Activated T-cell treated with anti-CD3 and anti-CD28 coated beads for 48 hours (primary cell): ENCODE measurements at places on chromosomes 13 and 19.

GRCh38 chr13:35747594-35747993, 271.1 kb upstream of the MAB21L1 start:
- no peak for DNase-seq

DNA sequence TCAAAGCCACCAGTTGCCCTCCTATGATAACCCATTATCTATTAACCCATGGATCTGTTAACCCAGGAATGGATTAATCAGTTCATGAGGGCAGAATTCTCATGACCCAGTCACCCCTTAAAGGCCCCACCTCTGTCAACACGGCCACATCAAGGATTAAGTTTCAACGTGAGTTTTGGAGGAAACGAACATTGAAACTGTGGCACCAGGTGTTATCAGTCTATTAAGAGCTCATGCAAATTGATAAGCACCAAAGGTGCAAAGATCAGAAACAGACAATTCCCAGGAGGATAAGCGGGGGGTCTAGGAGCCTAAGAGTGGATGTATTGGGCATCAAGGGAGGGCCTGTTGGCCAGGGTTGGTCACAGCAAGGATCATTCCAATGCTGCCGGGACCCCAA, 19.9 kb upstream of the ELAVL1 start:
- DNase-seq = no peak

- DNase-seq = no peak
These were observed 150.0 kb downstream of the KCTD15 start for GRCh38 chr19:33946535-33947264.

DNA sequence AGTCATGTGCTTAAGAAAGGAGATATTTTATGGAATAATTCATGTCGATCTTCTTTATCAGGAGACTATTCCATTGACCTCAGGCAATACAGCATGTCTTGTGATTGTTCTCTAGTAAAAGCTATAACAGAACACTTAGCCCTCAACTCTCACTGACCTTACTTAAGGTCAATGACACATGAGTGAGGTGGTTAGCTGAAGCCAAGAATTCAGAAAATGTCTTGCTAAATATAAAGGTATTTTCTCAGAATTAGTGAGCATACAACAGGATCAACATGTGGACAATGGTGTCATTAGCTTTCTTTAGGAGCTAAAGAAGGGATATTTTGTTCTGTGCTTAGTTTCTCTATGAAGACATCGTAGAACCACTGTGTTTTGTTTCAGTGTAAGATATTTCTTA, 1730.4 kb upstream of the SLC10A2 start:
- DNase-seq = no peak

DNA sequence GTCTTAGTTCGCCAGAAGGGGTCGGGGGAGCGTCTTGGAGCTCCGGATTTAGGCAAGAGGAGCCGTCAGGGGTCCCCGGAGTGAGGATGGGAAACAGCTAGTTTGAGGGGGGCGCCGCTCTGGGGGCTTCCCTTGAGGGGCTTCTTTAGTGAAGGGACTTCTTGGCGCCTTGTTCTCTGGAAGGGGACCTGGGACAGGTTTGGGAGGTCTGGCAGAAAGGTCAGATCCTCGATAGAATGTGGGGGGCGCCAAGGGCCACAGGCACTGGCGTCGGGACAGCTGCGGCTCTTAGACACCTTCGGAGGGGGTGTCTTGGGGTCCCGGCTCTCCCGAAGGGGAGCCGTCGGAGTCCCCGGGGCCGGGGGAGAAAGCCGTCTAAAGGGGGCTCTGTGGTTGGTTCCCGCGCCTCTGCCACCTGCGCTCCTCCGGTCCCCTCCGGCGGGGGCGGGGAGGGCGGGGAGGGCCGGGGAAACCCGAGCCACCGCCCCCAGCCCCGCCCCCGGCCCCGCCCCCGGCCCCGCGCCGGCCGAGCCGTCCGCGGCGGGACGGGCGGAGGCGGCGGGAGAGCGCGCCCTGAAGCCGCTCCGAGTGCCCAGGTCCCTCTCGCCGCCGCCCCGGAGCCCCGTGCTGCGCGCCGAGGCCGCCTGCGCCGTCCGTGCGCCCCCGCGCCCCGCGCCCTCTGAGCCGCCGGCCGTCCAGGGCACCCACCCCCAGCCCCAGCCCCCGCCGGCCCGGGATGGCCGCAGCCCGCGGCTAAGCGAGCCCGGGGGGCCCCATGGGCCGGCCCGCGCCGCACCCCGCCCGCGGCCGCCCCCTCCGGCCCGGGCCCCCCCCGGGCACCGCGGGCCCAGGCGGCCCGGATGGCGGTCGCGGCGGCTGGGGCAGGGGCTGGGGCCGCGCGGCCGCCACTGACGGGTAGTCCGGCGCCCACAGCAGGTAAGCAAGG, at the start of gene NRTN:
NRTN (plus strand) TSS at position 552 of the 946 bp plus-strand sequence. CDS start 19,099 bp downstream, outside the sequence.
- peak; percentile 35 for DNase-seq

- no peak for DNase-seq
These were observed 4.2 kb upstream of the RGL3 start for GRCh38 chr19:11423164-11423790.

DNA sequence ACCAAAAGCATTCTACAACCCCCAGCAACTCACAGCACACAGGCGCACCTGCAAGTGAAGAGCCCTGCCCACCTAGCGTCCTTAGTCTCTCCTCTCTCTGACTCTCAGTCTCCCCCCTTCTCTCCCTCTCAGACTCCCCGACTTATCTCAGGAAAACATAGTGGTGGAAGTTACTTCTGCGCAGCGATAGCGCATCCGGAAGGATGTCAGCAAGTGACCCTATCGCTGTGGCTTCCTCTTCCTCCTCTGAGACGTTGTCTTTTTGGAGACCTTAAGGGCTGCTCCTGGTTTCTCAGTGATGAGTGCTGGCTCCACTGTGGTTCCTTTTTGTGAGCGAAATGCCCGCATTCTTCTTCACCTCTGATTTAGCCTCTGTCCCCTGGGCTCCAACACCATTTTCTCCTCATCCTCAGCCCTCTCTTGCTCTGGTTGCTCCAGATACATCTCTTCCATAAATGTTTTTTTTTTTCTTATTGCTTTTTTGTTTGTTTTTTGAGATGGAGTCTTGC, 1.4 kb upstream of the YIF1B start:
- DNase-seq = no peak

GRCh38 chr19:11023710-11024109, 62.9 kb downstream of the SMARCA4 start:
- DNase-seq = no peak

- no peak for DNase-seq
These were observed 53.6 kb upstream of the PABPC3 start for GRCh38 chr13:25042151-25042865.

DNA sequence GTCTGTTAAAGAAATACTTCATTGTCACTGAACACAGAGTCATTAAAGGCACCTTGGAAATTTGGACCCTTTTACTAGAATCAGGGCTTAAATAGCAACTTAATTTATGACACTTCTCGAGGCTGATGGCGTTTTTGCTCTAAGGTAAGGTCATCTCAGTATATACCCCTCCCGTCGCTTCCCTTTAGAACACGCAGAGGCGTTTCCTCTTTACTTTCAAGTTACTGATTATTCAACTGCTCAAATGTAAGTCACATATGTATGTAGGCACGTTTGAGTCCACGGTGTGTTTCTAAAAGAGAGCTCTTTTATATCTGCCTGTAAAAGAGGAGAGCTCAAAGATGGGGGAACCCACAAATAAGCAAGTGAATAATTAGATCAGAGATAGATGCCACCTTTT, 181.5 kb downstream of the TSHZ3 start:
- no peak for DNase-seq

- no peak for DNase-seq
These were observed 2.8 kb downstream of the FZR1 start for GRCh38 chr19:3508771-3509535.

GRCh38 chr19:20080656-20081055, 2.9 kb downstream of the ZNF90 start:
- no peak for DNase-seq

GRCh38 chr19:52961981-52962380, 700 bp downstream of the ZNF816 start:
- no peak for DNase-seq

DNA sequence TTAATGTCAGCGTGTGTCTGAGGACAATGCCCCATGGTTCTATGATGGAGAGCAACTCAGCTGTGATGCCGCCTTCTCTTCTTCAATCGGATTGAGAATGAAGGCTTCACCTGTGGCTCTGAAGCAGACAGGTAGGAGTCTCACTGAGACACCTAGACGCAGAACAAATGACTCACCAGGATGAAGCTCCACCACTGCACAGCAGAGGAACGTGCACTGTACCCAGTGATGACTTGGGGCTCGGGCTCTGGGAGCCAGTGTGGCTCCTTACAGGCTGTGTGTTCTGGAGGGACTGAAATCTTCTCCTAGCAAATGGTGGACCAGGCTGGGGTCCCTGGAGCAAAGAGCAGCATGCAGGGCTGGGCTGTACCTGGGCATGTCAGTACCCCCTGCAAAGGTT, 44.0 kb downstream of the CCDC70 start:
- DNase-seq = no peak

DNA sequence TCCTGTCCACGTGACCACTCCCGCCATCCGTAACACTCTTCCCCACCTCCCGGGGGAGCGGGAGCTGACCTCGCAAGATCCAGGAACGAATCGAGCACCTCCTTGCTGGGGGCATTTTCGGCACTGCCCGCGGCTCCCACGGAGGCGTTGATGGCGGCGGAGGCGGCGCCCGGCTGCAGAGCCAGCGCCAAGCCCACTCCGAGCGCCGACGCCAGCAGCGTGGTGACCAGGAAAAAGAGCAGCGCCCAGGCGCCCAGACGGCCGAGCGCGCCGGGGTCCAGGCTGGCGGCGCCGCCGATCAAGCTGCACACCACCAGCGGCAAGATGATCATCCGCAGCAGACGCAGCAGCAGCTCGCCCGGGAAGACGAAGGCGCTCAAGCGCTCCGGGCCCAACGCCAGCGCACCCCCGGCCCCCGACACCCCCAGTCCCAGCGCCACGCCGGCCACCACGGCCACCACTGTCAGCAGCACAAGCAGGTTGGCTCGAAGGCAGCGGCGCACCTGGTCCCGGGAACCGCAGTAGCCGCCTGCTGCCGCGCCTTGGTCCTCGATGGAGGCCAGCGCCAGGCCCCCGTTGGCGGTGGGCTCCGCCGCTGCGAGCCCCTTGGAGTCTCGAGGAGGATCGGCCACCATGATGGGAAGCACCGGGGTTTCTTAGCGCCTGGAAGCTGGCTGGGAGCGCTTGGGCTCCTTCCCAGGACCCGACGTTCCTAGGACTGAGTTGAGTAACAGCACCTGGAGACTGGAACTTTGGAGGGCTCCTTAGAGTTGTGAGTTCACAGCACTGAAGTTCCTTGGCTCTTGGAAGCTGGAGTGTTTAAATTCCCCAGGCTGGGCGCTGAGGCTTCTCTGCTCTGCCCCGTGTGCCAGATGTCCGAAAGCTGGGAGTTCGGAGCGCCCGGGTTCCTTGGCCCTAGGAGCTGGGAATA, 798 bp downstream of the SLC1A5 start:
- peak; percentile 37 for DNase-seq

DNA sequence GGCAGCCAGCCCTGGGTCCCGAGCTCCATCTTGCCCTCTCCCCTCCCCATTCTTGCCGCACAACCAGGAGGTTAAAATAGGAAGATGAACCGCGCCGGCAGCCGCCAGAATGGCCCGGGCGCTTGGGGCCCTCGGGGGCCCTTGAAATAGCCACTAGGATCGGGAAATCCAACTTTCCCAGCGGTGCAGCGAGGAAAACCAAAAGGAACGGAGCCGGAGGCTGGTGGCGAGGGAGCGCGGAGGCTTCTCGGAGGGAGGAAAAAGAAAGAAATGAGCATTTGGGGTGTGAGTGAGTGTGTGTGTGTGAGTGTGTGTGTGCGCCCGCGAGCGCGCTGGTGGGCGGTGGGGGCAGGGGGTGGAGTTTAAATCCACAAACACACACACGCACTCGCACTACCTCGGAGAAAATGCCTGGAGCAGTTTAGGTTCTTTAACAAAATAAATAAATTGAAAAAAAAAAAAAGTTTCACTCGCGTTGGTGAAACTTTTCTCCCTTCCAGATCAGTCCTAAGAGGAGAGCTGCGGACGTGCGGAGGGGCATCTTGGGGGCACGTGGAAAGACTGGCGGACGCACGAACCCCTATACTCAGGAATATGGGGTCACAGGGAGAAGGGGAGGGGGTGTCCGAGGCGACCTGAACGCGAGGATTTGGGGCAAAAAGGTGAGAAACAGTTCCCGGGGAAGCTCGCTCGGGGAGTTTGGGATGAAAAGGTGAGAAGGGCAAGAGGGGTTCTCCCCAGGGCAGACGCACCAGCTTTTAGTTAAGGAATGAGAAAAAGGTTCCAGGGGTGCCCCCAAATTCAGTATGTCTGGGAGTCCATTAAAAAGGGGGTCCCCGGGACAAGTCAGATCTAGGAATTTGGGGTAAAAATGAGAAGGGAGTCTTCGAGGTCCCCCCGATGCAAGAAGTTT, 1.3 kb downstream of the RFX2 start:
- DNase-seq = peak; percentile 36

DNA sequence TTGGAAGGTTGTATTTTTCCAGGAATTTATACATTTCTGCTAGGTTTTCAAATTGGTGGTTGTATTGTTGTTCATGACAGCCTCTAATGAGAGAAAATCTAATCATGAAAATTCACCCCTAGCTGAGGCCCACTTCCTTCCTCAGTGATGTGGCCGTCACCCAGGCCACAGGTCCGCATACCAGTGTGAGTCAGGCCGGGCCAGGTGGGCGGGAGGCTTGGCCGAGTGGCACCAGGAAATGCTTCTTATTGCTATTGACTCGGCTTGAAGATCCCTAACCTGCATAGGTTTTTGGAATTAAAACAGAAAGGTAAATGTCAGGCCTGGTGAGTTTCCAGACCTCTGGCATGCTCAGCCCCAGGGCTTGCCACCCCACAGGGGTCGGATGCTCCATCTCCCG, 88.7 kb downstream of the SCGB2B2 start:
- no peak for DNase-seq

GRCh38 chr13:107554460-107554859, 660.9 kb downstream of the LIG4 start:
- no peak for DNase-seq

GRCh38 chr19:13629687-13630357, 123.5 kb upstream of the CACNA1A start:
- no peak for DNase-seq

DNA sequence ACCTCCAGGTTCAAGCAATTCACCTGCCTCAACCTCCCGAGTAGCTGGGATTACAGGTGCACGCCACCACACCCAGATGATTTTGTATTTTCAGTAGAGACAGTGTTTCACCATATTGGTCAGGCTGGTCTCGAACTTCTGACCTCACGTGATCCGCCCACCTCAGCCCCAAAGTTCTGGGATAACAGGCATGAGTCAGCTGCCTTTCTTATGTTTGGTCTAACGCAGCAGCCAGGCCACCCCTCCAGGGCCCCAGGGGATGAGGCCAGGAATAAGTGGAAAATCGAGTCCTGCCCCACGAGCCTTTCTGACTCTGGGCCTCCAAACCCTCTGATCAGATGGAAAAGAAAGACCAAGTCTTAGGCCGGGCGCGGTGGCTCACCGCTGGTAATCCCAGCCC, 44.5 kb downstream of the CERS4 start:
- no peak for DNase-seq

DNA sequence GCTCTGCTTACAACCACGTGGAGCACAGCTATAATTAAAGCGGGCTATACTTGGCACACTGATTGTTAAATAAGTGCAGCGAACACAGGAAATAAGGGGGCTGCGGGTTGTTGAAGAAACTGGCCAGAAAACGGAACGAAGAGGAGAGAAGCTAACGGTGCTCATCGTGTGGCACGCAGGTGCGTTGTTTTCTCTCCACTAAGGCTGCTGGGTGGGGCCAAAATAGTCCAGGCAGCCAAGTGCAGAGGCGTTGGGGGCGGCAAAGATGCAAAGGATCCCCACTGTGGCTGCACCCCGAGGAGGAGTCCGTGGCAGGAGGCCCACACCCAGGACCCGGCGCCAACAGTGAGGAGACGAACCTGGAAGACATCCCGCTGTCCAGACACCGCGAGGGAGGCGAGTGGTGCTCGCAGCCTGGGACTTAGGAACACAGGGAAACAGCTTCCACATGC, 8.1 kb upstream of the ARL11 start:
- DNase-seq = no peak
